ENCODE measurements at places on chromosomes 12 and 14.

DNA sequence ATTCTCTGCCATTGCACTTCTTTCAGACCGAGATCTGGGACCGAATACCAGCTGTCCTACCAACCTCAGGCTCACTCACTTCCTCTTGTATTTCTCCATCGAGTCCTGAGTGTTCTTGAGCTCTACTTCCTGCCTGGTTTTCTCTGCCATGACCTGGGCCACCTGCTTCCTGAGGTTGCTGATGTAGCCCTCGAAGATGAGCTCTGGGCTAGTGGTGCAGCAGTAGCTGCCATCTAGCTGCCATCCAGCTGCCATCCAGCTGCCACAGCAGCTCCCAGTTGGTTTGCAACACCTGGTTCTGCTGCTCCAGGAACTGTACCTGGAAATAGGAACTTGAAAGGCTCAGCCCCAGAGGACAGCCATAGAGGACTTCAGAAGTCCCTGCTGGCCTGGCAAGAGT is 15.0 kb upstream of the KRT73 start:
- DNase-seq: no peak

DNA sequence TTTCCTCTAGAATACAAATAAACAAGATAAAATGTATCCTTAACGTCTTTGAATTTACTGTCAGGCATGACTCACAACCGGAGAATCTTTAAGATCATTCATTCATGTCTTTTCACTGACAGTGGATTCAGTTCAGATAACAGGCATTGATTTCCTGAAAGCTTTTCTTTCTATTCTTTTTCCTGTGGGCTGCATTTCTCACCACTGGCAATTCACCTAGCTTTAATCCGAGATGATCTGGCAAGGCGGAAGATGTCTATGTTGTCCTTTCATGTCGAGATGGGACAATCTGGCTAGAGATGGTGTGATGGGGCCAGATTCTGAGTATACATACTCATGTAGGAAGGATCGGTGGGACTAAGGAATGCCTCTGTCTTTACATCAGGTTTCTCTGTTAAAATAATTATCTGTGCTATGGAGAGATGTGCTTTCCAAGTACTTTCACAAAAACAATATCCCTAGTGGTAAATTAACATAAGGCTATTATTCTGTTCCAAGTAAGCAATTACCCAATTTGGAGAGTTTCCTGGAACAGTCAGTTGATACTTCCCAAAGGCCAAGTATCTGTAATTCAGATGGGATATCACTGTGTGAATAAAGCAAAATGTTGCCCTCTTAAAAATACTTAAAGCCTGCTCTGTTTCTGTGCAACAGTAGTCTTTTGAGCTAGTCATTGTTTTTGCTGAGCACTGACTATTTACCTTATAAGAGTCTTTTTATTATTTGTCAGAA is 17.8 kb downstream of the ACSS3 start:
- DNase-seq: no peak

GRCh38 chr14:30330445-30330844 is 228.5 kb upstream of the G2E3 start:
- no peak for DNase-seq

DNA sequence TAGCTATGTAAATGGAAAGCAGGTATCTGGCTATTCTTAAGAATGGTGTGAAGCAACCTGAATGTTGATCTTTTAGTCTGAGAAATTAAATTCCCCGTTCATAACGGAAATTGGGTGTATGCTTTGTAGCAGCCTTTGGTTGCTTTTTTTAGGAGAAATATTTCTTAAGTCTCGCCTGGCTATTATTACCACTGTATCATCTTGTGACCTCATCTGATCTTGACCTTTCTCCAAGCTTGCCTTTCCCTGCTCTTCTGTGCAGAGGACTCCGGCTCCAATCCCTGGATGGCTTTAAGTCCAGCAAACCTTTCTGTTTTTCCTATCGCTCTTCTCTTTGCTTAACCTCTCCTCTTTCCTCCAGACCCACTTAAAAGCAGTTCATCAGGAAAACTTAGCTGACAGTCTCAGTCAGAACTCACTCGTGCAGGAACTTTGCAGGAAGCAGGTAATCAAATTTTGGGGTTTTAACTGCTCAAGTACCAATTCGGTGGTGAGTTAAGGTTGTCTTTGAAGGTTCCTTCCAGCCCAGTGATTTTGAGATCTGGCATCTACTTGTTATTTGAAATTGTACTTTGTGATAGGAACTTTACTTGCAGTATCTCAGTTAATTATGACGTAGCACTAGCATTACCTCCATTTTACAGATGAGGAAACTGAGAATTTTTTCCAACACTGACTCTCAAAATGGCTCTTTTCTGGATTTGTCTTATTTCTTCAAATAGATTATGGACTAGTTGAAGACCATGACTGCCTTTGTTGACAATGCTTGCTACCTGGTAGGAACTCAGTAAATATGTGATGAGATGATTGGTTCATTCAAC is 14.1 kb downstream of the PPFIBP1 start:
- DNase-seq: no peak

DNA sequence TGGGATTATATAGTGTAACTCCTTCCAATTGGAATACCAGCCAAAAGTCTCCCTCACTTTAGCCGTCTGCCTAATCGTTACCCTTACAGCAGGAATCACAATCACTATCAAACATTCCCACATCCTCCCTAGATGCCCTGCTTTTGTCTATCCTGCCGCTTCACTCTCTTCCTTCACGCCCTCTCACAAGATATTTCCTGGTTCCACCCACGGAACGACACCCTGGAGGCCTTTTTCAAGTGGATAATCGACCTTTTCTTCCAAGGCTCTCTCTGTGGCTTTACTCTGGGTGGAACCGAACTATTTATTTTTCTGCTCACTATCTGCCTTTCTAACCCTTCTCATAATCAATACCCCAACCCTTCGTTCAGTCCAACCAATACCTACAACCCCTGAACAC is 58.9 kb downstream of the MOK start:
- DNase-seq: no peak

DNA sequence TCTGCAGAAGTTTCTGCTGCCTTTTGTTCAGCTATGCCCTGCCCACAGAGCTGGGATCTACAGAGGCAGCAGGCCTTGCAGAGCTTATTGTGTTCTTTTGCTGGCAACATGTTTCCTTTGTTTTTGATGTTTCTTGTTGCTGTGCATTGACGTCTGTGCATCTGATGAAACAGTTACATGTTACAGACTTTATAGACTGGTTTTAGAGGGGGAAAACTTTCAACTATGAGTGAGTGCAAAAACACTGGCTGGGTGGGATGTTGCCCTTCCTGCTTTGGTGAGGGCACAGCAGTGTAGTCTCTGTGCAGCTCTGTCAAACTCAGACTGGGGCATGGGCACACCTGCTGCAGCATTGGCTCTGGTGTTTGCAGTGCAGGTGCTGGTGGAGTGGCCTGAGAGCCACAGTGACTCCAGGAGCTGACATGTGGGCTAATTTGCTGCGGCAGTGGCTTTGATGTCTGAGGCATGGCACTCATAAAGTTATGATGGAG is 26.9 kb downstream of the CLEC6A start:
- DNase-seq: no peak

Measured in stimulated activated CD4-positive, alpha-beta T cell treated with anti-CD3 and anti-CD28 coated beads, TNF-alpha, amount 100 ng/mL, for 24 hours (primary cell).